Activated naive CD4-positive, alpha-beta T cell treated with anti-CD3 and anti-CD28 coated beads, Interleukin-2, amount 50 U/mL, for 16 hours (primary cell): ENCODE measurements at places on chromosomes 7 and 10.

DNA sequence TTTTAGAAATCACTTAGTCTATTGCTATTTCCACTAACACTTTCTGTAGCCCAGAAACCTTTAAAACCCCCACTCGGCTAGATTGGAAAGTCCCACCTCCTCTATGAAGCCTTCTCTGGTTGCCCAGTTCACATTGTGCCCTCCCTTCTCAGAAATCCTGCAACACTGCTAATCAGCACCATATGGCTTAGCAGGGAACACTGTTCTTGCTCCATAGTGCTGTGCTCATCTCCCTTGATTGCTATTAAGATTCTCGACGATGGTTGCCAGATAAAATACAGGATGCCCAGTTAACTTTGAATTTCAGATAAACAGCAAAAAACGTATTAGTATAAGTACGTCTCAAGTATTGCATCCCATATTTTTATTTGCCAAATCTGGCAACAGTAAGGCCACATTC is 40.1 kb upstream of the XPNPEP1 start:
- DNase-seq, result no peak

DNA sequence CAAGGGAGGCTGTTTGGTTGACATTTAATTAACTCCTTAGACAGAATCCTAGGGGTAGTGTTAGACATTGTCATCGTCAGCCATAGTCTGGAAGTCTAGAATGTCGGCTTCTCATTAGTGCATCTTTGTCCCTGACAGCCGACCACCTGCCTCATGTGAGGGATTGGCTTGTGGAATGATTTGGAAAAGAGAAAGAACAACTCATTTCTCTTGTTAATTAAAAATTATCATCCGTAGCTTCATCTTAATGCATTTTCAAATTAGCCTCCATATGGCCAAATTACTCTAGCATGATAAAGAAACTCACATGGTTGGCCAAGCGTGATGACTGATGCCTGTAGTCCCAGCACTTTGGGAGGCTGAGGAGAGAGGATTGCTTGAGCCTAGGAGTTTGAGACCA is 97.7 kb upstream of the PARD3 start:
- DNase-seq, result no peak

- no peak for DNase-seq
Observed at GRCh38 chr10:104099941-104100340, 14.3 kb upstream of the COL17A1 start.

DNA sequence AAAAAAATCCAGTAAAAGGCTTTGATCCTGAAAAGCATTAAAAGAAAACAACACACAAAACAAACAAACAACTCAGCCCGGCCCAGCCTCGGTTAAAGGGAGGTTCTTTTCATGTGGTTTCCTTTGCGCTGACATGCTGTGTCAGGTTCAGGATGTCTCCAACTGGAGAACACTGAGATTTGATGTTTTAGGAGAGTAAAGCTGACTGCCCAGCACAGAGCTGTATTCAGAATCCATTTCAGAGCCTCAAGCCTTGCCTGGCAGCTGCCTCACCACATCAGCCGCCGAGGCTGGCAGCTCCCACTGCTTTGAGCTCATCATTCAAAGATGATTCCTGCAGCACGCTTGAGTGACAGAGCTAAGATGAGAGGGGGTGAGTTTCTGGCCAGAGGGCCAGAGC is 205.8 kb upstream of the LYZL1 start:
- no peak for DNase-seq

DNA sequence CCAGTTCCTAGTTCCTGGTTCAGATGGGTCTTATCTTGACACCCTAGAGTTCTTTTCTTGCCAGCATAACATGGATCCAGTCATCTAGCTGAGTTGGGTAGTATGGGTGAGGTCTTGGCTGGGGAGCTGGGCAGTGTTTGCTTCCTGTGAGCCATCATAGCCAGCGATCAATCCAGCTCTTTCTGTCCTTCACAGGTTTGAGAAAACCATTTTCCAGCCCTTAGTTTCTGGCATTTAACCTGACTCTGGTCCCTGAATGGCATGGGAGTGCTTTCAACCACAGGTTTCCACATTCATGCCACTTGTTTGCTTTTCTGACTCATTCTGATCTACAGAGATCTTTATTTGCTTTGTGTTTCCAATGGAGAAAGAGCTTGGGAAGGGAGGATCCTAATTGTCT is 8.6 kb downstream of the SLC13A1 start:
- DNase-seq, result no peak

- no peak for DNase-seq
Observed at GRCh38 chr10:127899766-127900387, 7.0 kb upstream of the PTPRE start.

GRCh38 chr10:88389456-88389855 is 193.7 kb downstream of the RNLS start:
- peak; percentile 11 for DNase-seq

GRCh38 chr10:54722075-54722474 is 79.0 kb downstream of the PCDH15 start:
- no peak for DNase-seq

DNA sequence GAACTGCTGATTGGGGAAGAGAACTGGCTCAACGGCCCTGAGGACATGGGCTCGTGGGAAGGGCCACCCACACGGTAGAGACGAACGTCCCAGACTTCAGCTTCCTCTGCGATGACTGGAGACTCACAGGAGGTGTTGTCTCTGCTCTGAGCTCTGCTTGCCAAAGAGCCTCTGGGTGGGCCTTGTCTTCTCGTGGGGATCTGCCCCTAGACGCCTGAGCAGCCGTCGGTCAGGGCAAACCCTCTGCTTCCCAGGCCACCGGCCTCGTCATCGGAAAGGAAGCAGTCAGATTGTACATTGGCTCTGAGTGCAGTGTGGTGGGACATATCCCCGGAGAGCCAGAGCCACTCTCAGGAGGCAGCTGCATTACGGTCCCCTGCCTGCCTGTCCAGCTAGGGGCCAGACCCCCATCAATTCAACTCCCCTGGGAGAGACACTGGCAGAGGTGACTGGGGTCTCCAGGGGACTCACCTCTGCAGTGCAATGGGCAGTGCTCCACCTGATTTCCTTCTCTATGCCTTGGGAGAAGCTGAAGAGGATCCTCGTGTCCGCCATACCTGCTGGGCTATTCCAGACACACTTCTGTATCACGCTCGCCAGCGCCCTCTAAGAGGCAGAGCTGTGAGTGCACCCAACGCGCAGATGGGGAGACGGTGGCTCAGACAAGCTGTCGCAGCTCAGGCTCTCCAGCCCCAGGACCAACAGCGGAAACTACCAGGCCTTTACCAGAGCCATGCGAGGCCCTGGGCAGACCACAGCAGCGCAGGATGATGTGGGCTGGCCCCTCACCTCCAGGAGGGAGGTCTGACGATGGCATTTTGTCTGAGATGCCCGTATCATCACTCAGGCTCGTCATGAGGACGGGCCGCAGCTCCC is 227.4 kb downstream of the TCERG1L start:
- no peak for DNase-seq

GRCh38 chr10:44786286-44786850 is 124.8 kb upstream of the TMEM72 start:
- no peak for DNase-seq

DNA sequence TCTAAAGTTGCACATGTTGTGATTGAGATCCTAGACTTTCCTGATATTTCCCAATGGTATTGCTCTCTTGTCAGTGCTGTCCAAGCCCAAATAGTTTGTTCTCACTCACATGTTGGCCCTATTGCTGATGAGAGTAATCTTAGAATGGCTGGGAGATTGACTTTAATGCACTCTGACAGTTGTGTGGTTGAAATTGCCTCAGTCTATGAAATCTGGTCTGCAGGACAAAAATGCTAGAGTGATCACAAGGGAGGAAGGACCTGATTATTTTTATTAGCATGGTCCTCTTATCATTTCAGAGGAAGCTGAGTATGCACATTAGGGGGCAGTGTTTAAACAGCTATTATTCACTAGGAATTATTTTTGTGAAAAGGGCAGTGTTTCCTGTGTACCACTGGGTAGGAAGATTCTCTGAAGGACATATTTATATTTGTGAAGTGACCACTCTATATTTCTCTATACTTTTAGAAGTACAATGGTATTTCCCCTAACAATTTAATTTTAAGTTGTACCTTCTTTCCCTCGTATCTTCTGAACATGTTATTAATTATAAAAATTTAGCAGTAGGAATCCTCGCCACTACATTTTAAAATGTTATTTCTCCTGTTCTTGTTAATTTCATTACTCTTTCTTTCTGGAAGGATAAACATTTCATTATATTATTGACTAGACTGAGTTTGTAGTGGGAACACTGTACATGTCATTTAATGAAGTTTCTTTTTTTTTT is 64.4 kb downstream of the SUGCT start:
- no peak for DNase-seq

DNA sequence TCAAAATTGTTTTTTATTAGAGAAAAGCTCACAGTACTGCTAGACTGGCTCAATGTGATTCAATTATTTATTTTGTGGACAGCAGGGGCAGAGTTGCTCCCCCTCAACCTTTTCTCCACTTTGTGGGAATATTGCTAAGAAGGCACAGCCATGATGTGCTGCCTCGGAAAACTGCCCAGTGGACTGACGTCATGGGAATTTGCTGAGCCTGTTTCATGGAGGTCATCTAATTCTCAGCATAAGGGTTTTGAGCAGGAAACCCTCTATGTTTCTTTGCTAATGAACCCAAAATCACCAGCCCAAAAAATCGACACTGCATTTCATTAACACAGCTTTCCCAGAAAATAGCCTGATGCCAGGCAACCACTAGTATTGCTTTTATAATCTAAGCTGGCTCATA is 228.8 kb upstream of the FAM3C start:
- DNase-seq, result no peak

GRCh38 chr7:18803923-18804322 is 308.4 kb downstream of the HDAC9 start:
- no peak for DNase-seq

- DNase-seq, result no peak
Observed at GRCh38 chr10:121527690-121528089, 70.6 kb downstream of the FGFR2 start.

GRCh38 chr7:70640266-70640833 is 491.6 kb upstream of the GALNT17 start:
- DNase-seq, result no peak

DNA sequence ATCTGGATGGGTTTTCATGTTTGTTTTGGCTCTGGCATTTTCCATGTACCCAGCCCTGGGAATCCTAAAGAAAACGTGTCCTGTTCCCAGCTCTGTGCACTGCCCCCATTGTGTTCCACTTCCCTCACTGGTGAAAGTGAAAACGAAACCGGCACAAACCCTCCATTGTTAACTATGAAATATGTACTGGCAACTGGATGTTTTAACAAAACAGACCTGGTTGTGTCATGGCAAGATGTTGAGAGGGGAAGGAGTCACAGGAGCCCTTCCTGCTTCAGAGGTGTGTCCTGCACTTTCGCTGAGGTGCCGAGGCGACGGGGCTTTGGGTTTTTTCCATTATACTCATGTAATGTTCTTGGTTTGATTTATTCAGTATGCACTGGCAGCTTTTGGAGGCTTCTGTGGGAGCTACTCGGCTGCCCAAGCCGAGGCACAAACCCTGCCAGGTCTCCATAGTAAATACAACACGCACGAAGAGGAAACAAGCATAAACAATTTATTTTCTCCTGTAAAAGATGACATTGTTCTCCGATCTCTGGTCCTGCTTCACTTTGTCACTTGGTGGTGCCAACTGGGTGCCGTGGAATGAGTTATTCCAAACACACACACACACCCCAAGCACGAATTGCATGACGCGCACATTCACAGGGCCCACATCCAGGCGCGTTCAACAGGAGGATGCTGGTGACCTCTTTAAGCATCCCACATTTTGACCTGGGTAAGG is 118.2 kb downstream of the CDK6 start:
- DNase-seq, result peak; percentile 62

- no peak for DNase-seq
Observed at GRCh38 chr10:116774728-116775151, 32.4 kb upstream of the HSPA12A start.

DNA sequence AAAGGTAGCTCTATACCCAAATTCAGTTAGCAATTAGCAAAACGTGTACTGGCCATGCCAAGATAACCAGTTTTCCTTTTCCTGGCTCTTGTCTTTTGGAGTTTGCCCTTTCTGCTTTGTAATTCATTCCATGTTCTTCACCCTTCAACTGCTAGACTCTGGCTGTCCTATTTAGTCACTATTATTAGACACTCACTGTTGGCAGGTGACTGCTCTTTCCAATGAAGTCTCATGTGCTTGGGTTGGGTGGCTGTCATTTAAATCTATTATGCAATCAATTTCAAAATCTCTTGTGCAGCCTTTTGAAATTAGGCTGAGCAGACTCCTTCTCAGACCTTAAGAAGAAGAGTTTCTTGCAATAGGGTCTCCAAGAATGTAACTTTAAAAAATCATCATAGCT is 266.5 kb downstream of the GPR158 start:
- no peak for DNase-seq

- no peak for DNase-seq
Observed at GRCh38 chr7:5421714-5422395, 1.8 kb downstream of the TNRC18 start.

GRCh38 chr10:36118314-36118713 is 476.2 kb upstream of the FZD8 start:
- DNase-seq, result no peak

DNA sequence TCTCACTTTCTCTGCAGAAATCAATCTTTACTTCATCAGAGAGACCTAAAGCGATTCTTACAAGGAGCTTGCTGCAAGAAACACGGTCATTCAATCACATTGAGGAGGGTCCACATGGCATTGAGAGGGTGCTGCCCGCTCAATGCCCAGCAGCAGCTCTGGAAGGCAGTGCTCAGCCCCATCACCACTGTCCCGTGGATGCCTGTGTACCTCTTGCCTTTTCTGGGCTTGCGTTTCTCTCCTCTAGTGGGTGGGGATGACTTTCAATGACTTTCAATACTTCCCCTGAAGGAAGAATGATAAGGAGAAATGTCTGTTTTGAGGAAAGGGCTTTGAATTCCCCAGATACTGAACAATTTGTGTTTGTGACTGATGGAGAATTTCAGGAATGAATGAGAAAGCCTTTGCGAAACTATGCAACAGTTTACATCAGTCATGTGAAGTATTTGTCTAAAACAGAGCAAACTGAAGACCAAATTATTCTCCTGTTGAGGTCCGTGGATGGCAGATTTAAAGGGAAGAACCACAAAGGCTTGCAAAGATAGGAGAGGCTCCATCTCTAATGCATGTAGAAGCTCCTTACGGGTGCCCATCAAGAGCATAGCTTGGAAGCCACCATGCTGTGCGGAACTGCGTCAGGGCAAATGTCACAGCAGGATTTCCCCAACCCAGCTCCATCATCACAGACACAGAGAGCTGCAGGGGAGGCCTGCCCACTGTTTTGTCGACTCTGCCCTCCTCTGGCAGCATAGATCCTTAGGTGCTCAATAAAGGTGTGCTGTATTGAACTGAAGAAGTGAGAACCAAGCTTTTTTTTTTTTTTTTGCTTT is 6.6 kb upstream of the ZNF22 start:
- DNase-seq, result no peak

GRCh38 chr10:127017541-127018297 is 112.5 kb downstream of the DOCK1 start:
- no peak for DNase-seq

DNA sequence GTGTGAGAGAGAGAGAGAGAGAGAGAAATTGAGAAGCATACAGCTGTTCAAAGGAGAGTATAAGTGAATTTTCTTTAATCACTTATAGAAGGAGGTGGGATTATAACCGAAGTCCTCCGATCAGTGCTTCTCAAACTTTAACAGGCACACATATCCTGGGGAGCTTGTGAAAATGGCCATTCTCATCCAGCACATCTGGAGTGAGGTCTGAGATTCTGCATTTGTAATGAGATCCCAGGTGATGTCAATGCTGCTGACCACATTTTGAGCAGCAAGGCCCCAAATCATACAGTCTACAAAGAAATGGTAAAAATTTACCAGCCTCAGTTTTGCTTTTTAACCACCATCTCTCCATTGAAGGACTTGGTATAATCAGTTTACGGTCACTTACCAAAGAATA is 219.0 kb downstream of the PTEN start:
- no peak for DNase-seq

- DNase-seq, result no peak
Observed at GRCh38 chr7:94177441-94177840, 173.3 kb upstream of the BET1 start.
